NCI-H748 treated with DMSO at 0.1 percent for 48 hours (cell line): ENCODE measurements at places on chromosomes 4 and X.

- DNase-seq: no peak
These were observed 361 bp downstream of the TMEM128 start for GRCh38 chr4:4247696-4248028.

DNA sequence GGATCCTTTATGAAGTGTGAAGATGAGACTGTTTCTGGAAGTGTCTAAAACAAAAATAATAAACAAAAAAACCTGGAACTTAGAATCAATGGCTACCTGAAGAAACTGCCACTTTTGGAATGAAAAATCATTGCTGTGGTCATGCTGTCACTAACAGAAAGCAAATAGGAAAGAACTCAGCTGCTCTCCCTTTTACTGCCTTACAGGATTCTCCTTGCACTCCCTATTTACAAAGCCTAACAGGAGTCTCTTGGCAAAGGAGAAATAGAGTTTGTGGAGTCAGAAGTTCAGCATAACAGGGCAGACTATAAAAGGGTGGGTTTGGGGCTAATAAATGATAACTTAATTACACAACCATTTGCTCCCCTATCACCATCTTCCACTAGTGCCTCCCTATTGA, 19.0 kb upstream of the GK2 start:
- no peak for DNase-seq

GRCh38 chr4:173337463-173337862, 3.3 kb upstream of the HMGB2 start:
- no peak for DNase-seq

GRCh38 chr4:79923281-79923680, 149.7 kb downstream of the ANTXR2 start:
- no peak for DNase-seq

DNA sequence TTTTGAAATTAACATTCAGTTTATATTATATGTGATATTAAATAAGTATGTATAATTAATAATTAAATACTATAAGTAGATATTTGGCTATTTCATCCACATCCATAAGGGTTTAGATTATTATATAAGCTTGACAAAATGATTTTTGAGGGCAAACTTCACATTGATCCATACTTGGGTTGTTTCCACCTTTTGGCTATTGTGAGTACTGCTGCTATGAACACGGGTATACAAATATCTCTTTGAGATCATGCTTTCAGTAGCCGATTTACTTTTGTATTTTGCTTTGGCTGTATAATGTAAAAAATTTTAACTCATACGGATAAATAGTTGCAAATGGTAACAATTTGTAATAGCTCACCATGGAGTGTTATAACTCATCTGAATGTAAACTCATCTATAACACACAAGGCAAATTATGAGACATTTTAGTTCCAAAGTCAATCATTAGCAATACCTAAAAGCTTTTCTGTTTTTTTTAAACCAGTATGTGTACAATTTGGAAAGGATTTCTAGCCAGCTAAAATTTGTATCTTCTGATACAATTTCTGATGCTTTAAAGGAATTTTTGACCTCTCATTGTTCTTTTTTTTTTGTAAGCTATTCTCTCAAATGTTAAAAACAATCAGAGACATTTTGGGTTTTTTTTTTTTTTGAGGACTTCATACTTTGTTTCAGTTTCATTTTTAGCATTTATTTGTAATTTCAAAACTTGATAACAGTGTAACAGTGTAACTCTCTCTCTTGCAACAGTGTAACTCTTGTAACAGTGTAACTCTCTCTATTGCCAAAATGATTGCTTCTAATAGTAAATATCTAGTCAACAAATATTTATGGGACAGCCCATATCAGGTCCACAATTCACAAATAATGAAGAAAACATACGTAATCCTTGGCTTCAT, 51.8 kb upstream of the ARX start:
- DNase-seq: no peak

- no peak for DNase-seq
These were observed 23.8 kb downstream of the FGFBP1 start for GRCh38 chr4:15914736-15915135.

DNA sequence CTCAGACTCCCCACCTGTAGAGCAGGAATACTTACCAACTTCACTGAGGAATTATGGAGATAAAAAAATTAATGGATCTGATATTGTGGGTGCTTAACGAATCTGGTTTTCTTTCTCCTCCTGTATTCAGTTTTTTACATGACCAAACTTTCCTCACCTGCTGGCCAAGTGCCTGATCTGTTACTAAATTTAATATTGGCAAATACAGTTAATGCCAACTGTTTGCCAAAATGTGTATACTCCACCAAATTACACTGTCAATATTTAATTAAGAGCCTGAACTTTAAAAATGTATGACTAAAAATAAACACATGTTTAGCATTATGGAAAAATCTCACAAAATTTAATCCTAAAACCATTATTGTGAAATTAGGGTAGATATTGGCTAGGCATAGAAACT, 3.3 kb downstream of the PGRMC2 start:
- no peak for DNase-seq
